ENCODE measurements at places on chromosomes 6 and 20.
A peak's percentile ranks its signal among the peaks of the same experiment; 100 is the strongest.

- DNase-seq: no peak
Observed at GRCh38 chr6:11814106-11814505, 35.5 kb upstream of the ADTRP start.

DNA sequence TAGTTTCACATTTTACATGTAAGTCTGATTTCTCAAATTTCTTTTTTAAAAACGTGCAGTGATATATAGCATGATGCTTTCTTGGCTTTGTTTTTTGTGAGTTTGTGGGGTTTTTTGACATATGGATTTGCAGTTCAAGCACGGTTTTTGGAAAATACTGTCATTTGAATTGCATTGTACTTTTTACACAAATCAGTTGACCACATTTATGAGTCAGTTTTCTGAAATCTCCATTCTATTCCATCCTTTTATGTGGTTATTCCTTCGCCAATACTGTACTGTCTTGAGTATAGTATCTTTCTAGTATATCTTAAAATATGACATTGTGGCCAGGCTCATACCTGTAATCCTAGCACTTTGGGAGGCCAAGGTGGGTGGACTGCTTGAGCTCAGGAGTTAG lies 890.0 kb upstream of the CITED2 start:
- DNase-seq: no peak

DNA sequence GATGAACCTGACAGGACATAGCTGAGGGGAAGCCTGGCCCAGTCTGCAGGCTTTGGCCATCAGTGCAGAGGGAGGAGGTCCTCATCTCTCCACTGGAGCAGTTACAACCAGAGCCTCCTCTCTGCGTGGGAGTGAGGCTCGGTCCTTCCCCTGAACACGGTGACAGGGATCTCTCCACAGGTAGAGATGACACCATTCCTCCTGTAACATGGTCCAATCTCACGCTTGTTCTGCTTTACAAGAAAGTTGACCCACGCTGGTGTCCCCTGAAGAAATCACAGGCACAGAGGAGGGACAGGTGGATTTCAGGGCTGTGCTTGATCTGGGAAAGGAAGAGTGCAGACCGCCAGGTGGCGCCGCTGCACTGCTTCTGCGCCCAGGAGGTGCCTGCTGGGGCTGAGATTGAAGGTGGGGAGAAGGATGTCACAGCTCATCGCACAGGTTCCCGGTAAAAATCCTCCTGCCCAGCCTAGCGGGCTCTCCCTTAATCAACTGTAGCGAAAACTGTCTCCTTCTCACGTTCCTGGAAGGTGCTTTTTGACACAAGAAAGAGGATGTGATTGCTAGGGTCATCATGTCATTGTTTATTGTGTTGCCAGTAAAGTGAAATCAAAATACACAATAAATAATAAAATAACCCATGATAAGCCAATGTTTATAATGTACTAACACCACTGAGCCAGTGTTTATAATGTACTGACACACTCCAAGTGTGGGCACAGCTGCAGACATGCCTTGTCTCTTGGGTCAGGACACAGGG lies 20.4 kb downstream of the HLA-G start:
- DNase-seq: peak; percentile 81

GRCh38 chr6:5469101-5469846 lies 208.0 kb downstream of the FARS2 start:
- no peak for DNase-seq

DNA sequence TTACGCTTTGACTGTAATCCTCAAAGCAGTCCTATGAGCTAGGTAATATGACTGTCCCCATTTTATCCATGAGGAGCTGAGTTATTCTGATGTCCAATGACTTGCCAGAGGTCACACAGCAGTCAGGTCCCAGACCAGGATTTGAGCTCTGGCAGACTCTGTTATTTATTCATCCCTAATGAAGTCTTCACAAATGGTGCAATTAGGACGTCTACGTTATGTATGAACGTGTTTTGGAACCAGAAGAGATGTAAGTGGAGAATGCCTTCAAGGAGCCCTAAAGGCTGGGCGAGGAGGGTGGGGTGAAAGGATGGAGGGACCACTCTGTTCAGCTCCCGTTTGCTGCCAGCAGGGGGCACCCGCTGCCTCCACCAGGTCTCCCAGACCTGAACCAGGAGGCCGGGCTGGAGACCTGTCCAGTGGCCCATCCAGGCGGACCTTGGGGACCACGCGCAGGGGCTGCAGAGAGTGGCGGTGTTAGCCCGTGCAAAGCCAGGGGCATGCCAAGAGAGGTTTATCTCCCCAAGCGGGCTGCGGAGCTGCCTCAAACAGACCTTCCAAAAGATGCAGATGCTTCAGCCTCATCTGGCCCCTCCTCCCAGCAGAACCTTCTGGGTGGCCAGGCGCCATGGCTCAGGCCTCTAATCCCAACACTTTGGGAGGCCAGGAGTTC lies 15.2 kb upstream of the ZNF335 start:
- DNase-seq: peak; percentile 74

DNA sequence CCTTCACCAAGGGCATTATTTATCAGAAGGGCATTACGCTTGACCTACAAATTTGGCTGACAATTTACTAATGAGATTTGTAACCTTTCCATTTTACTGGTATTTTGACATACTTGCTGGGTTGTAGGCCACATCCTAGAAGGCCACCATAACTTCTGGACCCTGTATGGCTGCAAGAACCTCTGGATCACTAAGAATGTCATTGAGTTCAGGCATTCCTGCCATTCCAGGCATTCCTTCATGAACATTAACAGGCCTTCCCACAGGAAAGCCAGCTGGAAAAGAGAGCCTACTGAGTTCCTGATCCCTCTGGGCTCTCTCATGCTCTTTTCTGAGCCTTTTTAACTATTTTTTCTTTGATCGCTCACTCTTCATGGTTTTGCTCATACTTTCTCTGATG lies 28.4 kb upstream of the SLC35A1 start:
- DNase-seq: no peak

DNA sequence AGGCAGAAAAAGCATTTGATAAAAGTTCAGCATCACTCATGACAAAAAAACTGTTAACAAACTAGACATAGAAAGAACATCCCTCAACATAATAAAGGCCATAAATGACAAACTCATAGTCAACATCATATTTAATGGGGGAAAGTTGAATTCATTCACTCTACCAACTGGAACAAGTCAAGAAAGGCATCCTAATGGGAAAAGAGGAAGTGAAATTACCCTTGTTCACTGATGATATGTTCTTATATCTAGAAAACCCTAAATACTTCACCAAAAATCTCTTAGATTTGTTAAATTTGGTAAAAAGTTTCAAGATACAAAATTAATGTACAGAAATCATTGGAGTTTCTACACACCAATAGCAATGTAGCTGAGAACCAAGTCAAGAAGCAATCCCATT lies 48.9 kb downstream of the GGTLC1 start:
- DNase-seq: no peak

GRCh38 chr6:116616737-116617053 lies 416 bp downstream of the RSPH4A start:
- DNase-seq: no peak

DNA sequence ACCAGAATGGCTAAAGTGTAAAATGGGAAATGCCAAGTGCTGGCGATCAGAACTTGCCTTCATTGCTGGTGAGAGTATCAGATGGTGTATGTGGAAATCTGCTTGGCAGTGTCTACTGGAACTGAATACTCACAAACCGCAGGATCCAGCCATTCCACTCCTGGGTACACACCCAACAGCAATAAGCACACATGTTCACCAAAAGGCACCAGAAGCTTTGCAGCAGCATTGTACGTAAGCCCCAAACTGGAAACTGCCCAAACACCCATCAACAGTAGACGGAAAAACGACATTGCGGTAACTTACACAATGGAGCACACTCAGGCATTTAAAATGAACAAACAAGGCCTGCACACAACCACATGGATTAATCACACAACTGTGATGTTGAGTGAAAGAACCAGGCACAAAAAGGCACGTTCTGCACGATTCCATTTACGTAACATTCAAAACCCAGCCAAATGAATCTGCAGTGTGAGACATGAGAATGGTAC lies 37.3 kb upstream of the BPIFA2 start:
- no peak for DNase-seq

GRCh38 chr20:10963717-10964266 lies 290.0 kb upstream of the JAG1 start:
- no peak for DNase-seq

DNA sequence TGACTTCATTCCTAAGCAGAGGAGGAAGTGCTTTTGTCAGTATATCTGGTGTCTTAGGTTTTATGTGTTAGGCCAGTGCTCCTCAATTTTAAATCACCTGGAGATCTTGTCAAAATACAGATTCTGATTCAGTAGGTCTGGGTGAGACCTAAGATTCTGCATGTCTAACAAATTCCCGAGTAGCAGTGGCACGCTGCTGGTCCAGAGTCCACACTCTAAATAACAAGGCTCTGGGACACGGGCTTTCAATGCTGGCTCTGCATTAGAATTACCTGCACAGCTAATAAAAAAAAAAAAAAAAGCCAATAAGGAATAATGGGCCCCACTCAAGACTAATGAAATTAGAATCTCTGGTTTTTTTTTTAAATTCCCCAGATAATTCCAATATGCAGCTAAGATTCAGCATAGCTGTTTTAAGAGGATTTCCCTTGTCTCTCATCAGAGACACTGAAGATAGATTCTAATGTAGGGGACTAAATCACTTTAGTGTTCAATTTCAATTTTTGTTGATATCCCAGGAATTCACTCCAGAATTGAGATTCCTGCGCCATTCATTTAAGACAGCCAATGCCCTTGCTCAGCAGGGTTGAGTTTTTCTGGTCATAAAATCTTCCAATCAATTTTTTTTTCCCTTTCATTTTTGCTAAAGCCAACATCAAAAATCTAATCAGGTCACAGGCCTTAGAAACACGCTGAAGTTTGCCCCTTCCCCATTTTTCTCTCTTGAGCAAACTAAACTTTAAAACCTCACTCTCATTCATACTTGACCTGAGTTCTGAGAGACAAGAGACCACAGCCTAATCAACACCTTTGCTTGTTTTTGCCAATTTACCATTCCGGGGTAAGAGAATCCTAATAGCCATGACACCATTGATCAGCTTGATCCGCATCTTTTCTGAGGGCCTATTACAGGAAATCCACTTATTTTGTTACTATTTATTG lies 2.4 kb downstream of the TDP2 start:
- DNase-seq: no peak

DNA sequence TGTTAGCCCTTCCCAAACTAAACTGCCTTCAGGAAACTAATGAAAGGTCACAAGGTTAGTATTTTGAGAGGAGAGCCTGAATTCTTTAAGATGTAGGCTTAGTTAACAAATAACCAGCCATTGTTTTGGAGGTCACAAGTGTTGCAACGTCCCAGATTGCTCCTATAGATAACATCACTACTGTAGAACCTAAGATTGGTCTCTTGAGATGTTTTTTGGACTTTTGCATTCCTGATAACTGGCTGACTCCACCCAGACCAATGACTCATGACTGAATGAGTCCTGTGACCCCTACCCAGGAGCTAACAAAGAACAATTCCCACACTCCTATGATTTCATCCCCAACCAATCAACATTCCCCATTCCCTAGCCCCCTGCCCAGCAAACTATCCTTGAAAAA lies 178.8 kb downstream of the SCP2D1 start:
- no peak for DNase-seq

DNA sequence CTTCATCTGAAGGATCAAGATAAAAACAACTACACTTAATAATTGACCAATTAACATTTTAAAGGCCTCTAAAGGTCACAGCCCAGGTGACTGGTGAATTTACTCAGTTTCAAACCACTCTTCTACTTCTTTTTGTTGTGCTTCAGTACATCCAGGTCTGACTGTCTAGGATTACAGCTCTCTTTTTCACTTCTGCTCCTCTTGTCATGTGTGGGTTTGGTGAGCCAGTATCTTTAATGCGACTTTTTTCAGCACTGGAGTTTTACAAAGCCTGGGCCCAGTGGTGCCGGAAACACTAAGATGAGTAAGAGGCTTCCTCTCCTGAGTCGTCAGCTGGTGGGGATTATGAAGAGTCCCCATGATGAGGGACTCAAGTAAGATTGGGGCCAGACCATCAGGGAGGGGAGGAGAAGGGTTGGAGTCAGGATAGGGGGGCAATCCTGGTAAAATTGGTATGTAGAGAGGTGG lies 27.0 kb downstream of the HECA start:
- peak; percentile 60 for DNase-seq

- no peak for DNase-seq
Observed at GRCh38 chr20:6295127-6295866, 172.5 kb upstream of the FERMT1 start.

DNA sequence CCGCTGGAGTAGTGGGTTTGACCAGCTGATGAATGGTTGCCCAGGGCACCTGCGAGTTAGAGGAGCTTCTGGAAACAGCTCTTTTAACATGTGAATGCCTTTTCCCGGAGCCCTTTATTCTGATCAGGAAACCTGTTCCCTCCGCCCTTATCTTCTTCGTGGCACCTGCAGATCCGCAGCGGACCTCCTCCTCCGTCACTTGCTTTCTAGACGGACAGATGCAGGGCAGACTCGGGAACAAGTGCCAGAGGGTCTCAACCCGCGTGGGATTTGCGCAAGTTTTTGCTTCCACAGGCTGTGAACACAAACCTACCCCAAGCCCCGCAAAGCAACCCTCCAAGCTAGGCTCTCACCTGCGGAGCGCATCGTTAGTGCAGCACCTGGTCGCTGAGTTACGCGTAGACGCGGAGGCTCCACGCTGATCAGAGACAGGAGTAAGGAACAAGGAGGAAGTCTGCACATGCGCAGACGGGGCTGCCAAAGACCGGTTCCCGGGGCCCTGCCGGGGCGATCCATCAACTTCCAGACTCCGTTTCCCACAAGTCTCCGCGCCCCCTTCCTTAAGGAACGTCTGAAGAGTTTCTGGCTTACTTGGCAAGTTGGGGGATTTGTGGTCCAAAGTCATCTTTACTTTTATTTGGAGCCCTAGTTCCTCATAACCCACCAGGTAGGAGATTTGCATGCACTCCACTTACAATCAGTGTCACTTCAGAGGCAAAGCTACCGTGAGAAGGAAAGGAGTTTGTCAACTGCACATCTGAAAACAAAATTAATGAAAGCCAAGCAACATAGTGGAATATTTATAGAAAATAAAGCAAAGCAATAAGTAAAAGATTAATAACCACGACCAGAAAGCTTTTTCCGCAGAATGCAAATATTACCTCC lies 52.7 kb upstream of the ELMO2 start:
- no peak for DNase-seq

- DNase-seq: peak; percentile 55
Observed at GRCh38 chr6:148520109-148520841, 177.6 kb downstream of the SASH1 start.

DNA sequence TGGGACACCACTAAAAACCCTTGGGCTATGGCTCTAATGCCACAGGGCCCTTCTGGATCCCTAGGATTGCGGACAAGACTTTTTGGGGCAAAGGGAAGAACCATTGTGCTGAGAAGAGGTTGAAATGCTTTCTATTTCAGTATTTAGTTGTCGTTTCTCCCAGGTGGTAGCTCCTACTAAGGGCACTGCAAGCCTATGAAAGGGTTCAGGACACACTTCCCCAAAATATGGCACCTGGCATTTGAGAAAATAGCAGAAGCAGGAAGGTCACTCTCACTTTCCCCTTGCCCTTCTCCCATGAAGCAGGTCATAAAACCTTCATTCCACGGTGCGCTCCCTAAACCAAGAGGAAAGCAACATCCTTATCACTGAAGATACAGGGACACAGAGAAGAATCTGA lies 125.4 kb upstream of the GPR6 start:
- no peak for DNase-seq

GRCh38 chr20:35854713-35855348 lies 83.0 kb downstream of the PHF20 start:
- DNase-seq: no peak

- DNase-seq: no peak
Observed at GRCh38 chr6:73610444-73611275, 43.1 kb downstream of the SLC17A5 start.

GRCh38 chr6:164344801-164345291 lies 930.3 kb downstream of the QKI start:
- DNase-seq: no peak

Measured in CD4-positive, alpha-beta T cell treated with Interleukin-15 for 1 hour (primary cell).